ENCODE measurements at places on chromosomes 1 and 21.
A peak's percentile ranks its signal among the peaks of the same experiment; 100 is the strongest.

DNA sequence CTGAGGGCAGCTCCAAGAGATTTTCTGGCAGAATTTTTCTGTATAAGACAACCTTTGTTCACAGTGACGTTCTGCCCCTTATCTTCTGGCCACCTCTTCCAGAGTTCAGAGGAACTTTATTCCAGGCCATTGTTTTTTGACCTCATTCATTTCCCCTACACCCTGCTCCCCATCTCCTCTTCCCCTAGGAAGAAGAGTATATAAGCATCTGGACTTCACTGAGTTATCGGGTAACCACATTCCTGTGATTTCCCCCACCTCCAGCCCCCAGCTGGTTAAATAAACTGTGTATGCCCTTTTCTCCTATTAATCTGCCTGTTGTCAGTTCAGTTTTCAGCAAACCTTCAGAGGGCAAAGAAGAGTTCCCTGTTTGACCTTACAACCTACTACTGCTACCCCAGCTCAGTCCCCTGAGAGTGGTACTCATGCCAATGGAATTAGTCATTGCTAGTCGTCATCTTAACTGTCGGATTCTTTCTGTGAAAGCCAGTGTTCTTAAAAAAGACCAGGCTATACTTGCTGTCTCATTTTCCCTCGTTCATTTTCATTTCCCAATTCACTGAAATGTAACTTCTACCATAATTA, 14.3 kb upstream of the ALG14 start:
- peak; percentile 72 for DNase-seq

DNA sequence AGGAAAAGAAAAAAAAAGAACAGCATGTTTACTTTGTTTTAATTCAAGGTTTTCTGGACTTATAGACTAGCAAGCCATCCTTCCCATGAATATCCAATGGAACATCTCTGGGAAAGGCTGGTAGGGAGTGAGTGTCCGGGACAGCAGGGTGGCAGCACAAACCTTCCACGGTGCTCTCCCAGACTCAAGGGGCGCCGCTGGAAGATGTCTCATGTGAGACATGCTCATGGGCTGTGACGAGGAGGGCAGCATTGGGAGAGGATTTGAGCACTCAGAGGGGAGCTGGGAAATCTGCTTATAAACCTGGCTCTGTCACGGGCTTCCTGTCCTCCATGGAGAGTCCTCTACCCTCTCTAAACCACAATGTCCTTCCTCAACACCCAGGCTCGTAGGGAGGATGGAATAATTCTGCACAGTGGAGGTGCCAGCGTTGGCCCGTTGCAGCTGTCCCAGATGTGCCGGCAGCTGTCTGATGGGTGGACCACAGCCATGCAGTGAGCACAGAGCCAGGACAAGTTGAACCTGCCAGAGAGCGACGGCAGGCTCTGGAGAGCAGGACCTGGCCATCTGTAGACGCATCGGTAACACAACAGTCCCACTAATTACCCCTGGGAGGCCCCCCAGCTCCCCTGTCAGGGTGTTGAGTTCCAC, 100.1 kb upstream of the IGSF21 start:
- DNase-seq = no peak

DNA sequence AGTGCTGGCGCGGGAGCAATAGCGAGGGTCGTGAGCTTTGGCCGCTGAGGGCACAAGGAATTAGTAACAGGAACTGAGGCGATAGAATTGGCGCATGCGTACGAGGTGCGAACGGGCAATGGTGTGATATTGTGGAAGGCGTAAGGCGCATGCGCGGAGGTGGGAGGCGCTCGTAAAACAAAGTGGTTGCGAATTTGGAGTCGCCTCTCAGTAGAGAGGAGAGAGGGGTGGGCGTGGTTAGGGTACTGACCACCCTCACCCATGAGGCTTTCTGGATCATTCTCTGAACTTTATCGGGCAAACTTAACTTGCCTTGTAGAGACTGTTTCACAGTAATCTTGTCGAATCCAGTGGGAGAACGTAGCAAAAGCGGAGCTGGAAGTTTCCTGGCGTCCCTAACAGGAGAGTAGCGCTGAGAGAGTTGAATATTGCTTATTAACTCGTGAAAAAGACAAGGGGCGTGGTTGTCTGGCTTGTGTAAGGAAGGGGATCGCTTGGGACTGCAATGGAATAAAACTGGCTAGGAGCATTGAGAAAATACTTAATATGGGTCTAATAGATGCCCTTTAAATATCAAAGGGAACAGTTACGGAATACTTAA, 427 bp downstream of the CKS1B start:
- DNase-seq = peak; percentile 99

DNA sequence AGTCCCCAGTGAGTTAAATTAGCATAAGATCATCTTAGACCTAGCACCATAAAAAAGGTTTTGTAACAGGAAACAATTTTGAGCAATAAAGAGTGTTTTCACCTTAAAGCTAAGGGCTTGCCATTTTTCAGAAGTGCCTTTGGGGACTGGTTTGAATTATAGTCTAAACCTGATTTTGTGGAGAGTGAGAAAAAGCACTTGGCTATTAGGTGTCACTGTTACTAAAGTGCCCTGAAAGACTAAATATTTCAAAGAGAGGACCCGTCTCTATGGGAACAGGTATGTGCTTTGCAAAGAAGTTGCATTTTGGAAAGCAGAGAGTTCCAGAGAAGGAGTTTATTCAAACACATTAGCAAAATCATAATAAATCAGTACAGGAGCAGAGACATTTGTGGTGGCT, 9.1 kb downstream of the NTNG1 start:
- DNase-seq = no peak

- no peak for DNase-seq
These were observed 35.0 kb downstream of the USP24 start for GRCh38 chr1:55180075-55180670.

Data from NCI-H460 (cell line).